Spinal cord (tissue), 10 donors: ENCODE measurements at places on chromosomes 12 and 14. TPM values are rescaled to one million over a fixed set of nuclear protein-coding genes. Genes with fewer than 3 reads are reported as not detected.
A peak's percentile ranks its signal among the peaks of the same experiment; 100 is the strongest.

TRIM9 gene
- total RNA-seq: 28.9 TPM

PIWIL1 gene
- total RNA-seq: 1.3 TPM

KRT2 gene
- 0.30 TPM for total RNA-seq

NXPH4 gene
- total RNA-seq: 12.0 TPM

KRT83 gene
- not detected for total RNA-seq

DNA sequence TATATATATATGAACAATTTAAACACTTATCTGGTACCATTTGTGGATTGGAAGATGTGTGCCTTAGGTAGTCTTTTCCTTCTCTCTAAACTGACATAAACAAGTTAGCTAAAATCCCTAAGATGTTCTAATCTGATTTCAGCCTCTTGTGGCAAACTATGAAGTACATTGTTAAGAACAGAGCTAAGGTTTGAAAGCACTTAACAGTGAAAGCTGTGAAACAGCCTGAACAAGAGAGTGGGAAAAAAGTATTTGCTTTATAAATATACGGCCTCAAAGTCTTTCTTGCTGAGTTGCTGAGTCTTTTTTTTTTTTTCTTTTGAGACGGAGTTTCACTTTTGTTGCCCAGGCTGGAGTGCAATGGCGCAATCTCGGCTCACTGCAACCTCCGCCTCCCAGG, 53.7 kb upstream of the PELI2 start:
- no peak for DNase-seq

GRCh38 chr12:100717733-100718067, 76.9 kb upstream of the ANO4 start:
- no peak for DNase-seq

GRCh38 chr14:59772233-59772632, 98.3 kb downstream of the RTN1 start:
- no peak for DNase-seq

- peak; percentile 10 for DNase-seq
Observed at GRCh38 chr12:122753319-122753650, 661 bp downstream of the DENR start.

DNA sequence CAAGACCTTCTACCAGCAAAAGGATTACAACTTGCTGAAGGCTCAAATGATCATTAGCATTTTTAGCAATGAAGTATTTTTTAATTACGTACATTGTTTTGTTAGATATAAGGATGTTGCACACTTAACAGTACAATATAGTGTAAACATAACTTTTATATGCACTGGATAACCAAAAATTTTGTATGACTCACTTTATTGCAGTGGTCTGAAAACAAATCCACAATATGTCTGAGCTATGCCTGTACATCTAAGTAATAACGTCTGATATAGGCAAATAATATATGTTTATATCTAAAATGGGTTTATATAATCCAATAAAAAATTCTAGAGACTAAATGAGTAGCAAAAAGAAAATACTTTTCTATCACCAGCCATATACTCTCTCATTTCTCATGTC, 10.6 kb downstream of the ANKS1B start:
- no peak for DNase-seq

GRCh38 chr14:60266021-60266937, 17.3 kb downstream of the PPM1A start:
- no peak for DNase-seq

GRCh38 chr12:57093415-57094207, 4.7 kb downstream of the NAB2 start:
- peak; percentile 73 for DNase-seq

DNA sequence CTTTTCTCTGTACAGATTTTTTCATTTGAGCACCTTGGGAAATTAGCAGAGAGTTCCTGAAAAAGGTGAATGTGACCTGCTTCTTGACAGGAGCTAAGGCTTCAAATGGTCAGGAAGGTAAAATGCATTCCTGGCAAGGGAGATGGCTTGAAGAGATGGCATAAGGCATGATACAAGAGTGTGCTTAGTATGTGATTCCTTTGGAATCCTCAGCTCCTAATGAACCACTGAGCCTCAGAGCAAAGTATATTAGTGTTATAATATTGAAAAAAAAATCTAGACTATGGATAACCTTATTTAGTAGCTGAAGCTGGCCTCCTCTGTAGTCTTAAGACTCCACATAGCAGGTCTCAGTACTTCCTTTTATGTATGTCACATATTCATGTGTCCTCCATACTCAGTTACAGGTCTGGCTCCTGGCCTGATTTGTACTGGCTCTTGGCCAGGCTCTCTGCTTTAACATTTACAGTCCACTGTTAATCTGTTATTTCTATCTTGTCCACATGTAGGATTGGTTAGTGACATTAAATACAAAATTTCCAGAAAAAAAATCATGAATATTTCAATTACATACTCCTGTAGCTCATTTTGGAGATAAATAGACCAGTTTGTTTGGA, 17.9 kb downstream of the TOGARAM1 start:
- no peak for DNase-seq

- no peak for DNase-seq
Observed at GRCh38 chr12:3092764-3093163, 15.6 kb downstream of the TSPAN9 start.
